Fibroblast of skin of right biceps (primary cell): ENCODE measurements at places on chromosomes 6 and 20.

GRCh38 chr6:75156186-75156878 is 49.5 kb downstream of the COL12A1 start:
- no peak for DNase-seq

DNA sequence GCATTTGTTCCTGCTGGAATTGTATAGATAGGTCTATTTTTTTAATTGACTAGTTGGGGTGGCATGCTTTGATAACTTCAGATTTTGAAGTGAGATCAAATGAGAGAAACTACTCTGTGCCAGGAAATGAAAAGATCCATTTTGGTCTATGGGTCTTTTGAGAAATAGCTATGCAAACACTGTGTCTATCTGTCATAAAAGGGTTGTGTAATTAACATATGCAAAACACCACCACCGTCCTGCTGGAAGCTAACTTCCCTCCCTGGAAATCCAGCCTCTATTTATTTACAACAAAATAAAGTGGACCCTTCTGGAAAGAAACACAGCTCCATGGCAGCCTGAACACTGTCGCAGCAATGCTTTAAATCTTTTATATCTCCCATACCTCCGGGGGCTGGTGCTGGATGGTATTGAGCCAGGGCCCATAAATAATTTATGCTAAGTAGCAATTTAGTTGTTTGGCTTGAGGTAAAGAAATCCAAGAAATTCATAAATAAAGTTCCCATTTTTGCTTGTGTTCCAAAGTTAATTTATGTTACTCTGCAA is 244.2 kb upstream of the POU3F2 start:
- DNase-seq = no peak

DNA sequence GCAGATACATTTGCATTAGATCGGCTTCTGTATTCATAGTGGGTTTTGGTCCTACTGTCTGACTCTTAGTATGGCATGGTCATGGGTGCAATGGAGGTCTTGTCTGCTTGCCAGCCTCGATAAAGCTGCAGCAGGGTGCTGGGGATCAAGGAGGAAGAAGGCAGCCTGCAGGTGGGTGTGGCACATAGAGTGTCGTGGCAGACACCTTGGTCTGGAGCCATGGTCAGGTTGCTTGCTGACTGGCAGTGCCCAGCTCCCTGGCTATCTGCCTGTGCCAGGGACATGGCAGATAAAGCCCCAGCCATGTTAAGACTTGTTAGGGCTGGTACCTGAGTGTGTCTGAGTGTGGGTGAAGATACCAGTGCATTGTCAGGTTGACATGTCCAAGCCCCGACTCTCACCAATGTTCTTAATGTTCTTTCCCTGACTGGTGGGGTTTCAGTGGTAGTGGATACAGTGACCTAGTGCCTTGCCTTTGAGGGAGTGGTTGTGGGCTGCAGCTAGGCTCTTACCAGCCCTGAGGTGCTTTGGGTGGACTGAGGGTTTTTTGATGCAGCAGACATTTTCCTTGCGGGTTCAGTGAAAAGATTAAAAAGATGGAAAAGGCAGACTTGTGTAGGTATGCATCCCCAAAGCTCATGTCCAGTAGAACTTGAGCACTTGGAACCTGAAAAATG is 1.8 kb downstream of the FAM83D start:
- DNase-seq = no peak

GRCh38 chr20:38152175-38152620 is 12.9 kb downstream of the TGM2 start:
- no peak for DNase-seq

- no peak for DNase-seq
These were observed 122.9 kb downstream of the SLC35F1 start for GRCh38 chr6:118029967-118030366.

- peak; percentile 25 for DNase-seq
These were observed 11.2 kb downstream of the GNAS-AS1 start for GRCh38 chr20:58839474-58839874.

GRCh38 chr6:159745081-159745480 is 16.8 kb upstream of the ACAT2 start:
- no peak for DNase-seq

- DNase-seq = no peak
These were observed 53.1 kb upstream of the TULP4 start for GRCh38 chr6:158259136-158259535.

DNA sequence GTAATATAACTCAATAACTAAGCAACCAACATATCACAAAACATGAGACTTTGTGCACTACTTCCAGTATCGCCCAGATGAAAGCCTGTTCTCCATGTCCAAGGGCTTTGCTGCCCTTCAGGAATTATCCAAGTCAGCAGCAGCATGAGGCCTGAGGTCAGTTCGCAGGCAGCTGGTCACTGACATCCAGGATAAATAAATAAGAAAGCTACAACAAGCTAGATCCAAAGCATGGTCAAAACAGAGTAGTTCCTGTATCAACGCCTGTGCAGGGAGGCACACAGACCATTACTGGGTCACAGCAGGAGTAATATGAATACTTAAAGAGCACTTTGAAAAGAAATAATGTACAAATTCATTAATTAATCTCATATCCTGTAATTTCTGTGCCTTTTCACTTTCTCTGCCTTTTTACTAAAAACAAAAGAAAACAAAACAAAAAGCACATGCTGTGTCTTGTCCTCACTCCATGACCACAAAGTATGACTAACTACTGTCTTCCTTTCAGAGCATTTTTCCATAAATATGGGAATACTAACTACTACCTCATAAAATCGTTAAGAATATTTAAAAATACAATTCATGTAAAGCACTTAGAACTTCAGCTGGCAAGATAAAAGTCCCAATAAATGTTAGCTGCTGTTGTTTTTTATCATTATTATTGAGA is 374.9 kb upstream of the IRAK1BP1 start:
- DNase-seq = peak; percentile 37

- no peak for DNase-seq
These were observed 28.8 kb upstream of the HIVEP1 start for GRCh38 chr6:11983306-11983705.

- no peak for DNase-seq
These were observed 57.2 kb downstream of the PLAGL1 start for GRCh38 chr6:143950875-143951274.

GRCh38 chr20:32354592-32355416 is 3.3 kb upstream of the ASXL1 start:
- peak; percentile 86 for DNase-seq

- no peak for DNase-seq
These were observed 40.1 kb upstream of the ANKEF1 start for GRCh38 chr20:9994676-9995075.

DNA sequence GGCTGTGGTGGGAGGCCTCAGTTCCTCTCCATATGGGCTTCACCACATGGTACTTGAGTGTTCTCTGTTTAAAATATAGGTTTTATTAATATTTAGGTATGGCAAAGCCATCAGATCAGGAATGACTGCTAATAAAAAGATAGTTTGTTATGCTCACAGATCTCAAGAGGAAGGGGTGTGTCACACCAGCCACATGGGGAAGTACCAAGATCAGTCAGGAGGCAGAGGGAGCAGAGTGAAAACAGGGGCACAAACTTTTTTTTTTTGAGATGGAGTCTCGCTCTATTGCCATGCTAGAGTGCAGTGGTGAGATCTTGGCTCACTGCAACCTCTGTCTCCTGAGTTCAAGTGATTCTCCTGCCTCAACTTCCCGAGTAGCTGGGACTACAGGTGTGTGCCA is 92.1 kb upstream of the GCM1 start:
- DNase-seq = no peak

DNA sequence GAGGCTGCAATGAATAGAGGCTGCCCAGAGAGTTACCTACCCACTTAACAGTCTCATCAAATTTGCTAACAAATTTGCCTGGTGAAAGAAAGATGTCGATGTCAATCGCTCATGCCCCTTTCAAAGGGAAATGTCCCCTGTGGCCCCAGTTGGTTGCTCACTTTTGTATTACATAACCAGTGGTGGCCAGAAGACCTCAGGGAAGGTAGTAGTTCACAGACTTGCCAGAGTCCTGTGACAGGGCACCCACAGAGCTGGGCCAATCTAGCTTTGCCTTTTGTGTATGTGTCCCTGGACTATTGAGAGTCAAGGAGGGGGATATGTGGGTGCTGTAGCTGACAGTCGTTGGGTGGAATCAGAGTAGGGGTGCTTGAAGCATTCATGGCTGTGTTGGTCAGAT is 70.7 kb upstream of the CCN6 start:
- DNase-seq = no peak

DNA sequence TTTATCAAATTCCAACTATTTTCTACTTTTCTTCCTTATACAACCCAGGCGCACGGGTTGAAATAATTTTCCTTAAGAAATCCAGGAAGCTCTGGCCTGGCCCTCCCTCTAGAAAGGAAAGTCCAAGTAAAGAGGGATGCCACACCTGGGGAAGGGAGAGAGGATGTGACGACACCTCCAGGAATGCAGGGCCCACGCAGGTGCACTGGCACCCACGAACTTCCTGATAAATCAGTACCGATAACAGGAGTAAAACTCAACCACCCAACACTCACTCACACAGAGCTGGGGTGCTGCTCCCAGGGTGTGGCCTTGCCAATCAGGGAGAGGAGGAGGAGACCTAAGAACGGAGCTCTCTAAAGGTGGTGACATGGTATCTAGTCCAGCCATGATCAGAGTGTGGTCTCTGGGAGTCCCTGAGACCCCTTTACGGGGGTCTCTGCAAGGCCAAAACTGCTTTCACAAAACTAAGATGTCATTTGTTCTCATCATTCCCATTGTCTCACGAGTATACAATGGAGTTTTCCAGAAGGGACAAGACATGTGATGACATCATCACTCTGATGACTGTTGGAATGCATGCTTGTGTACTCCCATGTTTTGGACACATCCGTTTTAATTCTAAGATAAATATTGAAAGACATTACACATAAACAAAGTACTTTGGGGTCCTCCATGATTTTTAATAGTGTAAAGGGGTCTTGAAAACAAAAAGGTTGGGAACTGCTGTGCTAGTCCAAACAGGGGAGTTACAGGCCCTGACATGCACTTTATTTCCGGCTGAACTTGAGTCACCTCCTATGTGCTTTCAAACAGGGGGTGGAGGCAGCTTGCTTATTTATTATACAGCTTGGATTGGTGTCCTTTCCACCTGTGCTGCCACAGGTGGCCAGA is 2.2 kb upstream of the PARD6B start:
- no peak for DNase-seq
